GM12864 (cell line): ENCODE measurements at places on chromosomes 7 and 10.

GRCh38 chr10:85857791-85858190 is 508.8 kb downstream of the GRID1 start:
- no peak for DNase-seq

GRCh38 chr7:99311702-99312101 is 14.0 kb upstream of the ARPC1A start:
- DNase-seq: no peak

GRCh38 chr7:27631391-27631790 is 31.3 kb downstream of the HIBADH start:
- DNase-seq: no peak

- no peak for DNase-seq
These were observed 243.3 kb upstream of the CDC14C start for GRCh38 chr7:48681006-48681405.

- no peak for DNase-seq
These were observed 209.9 kb downstream of the USP6NL start for GRCh38 chr10:11401264-11402235.

GRCh38 chr7:45069444-45070253 is 19.1 kb downstream of the NACAD start:
- no peak for DNase-seq
